OCI-M1 (cell line): ENCODE measurements at places on chromosomes 13 and 19.
A peak's percentile ranks its signal among the peaks of the same experiment; 100 is the strongest.

GRCh38 chr19:2032296-2032941, 16.9 kb upstream of the BTBD2 start:
- DNase-seq, result peak; percentile 16

DNA sequence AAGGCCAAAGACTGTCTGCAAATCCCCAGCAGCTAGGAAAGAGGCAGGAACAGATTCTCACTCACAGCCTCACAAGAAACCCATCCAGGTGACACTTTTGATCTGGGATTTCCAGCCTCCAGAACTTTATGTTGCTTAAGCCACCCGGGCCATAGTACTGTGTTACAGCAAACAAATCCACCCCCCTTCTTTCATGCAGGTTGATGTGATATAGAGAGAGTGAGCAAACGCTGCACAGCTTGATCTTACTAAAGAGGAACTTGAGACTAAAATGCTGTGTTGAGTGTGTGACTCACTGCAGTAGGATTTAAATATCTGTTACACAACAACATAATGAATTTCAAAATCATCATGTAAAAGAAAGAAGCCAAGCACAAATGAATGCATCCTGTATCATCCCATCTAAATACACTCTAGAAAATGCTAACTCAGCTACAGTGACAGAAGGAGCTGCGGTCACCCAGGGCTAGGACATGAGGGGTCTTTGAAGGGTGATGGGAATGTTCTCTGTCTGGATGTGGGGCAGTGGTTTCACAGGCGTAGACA, 32.2 kb downstream of the RCBTB2 start:
- peak; percentile 68 for DNase-seq

GRCh38 chr19:41335467-41335866, 18.3 kb downstream of the TGFB1 start:
- no peak for DNase-seq

- DNase-seq, result peak; percentile 8
Measured at GRCh38 chr13:59721926-59722910, 441.5 kb downstream of the DIAPH3 start.

GRCh38 chr13:77215543-77215942, 111.4 kb downstream of the MYCBP2 start:
- DNase-seq, result no peak

DNA sequence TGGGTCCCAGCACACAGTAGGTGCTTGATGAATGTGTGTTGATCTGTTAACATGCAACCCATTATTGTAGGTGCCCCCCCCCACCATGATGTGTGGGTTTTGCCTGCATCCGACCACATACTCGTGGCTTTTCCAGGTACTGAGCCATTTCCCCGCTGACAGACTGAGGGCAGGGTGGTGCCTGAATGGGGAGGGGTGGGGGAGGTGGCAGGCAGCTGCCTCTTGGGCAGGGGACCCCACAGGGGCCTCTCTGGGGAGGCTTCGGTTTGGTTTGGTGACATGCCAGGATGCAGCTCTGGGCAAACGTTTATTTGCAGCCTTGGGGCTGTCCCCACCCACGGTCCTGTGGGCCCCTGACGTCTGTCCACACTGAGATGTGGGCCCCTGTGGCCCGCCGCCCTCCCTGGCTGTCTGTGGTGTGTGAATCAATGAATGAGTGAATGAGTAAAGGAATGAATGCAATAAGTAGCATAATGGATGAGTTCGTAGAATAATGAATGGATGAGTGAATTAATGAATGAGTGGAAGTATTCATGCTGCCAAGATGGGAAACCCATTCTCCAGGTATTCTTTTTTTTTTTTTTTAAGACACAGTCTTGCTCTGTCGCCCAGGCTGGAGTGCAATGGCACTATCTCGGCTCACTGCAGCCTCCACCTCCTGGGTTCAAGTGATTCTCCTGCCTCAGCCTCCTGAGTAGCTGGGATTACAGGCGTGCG, 9.0 kb upstream of the JUND start:
- peak; percentile 87 for DNase-seq

DNA sequence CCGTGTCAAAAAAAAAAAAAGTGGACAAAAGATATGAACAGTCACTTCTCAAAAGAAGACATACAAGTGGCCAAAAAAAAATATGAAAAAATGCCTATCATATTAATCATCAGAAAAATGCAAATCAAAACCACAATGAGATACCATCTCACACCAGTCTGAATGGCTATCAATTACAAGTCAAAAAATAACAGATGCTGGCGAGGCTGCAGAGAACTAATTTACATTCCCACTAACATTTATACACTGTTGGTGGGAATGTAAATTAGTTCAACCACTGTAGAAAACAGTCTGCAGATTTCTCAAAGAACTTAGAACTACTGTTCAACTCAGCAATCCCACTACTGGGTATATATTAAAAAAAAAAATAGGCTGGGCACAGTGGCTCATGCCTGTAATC, 26.5 kb upstream of the FOXO1 start:
- DNase-seq, result no peak

DNA sequence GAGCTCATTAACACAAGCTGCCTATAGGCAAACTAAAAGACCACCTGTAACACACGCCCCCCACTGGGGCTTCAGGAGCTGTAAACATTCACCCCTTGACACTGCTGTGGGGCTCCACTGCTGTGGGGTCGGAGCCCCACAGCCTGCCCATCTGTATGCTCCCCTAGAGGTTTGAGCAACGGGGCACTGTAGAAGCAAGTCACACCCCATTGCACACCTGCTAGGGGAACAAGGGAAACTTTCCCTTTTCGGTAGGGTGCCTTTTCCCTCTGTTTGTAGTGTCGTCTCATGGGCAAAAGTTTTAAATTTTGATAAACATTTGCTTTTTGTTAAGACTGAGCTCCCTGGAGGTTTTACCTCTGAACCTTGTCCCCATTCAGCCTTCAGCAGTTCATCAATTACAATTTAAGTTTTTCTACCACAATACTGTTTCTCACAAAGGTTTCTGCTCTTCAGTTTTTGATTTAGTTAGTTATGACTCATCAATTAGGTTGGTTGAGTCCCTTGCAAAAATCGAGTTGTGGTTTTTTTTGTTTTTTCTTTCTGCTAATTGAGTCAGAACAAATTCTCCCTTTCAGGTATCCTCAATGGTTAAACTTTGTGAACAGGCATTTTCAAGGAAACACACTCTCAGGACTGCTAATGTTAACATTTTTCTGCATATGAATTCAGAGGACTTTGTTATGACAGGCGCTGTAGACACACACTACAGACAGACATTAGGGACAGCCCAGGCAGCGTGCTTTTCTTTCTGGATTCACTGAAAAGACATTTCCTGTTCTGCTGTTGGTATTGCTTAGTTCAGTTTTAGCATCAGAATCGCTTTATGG, 35.1 kb downstream of the ZNF433 start:
- no peak for DNase-seq

GRCh38 chr13:91242652-91243051, 104.8 kb upstream of the MIR17HG start:
- no peak for DNase-seq

DNA sequence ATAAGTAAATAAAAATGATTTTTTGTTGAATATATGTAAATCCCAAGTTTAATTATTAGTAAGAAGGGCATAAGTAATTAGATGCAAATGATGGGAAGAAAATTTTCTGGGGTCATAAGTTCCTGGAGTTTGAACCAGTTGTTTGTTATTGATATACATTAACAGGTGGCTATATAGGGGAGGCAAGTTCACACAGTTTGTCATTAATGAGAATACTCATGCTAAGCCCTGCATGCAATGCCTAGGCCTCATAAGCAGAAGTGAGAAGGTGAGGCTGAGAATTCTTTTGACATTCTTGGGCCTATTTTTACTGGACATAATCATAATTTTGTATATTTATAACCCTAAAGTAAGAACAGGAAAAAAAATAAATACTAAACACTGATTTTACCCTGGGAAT, 1210.7 kb upstream of the PCDH9 start:
- no peak for DNase-seq

DNA sequence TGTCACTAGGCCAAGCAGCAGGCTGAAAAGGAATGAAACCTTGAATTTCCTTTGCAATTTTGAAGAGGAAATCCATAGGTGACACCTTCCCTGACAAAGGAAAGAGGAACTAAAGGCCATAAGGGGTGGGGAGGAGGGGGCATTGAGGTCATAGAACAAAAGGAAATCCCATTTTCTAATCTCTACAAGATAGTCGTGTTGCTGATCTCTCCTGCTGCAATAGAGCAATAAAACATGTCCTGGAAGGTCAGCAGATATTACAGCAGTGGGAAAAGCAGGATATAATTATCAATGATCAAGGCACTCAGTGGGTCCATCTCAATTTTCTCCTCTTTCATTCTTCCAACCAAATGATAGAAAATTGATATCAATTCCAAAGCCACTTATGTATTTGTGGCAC, 20.3 kb upstream of the RAP2A start:
- DNase-seq, result peak; percentile 48

- peak; percentile 86 for DNase-seq
Measured at GRCh38 chr19:46954993-46955812, 64.4 kb upstream of the NPAS1 start.

DNA sequence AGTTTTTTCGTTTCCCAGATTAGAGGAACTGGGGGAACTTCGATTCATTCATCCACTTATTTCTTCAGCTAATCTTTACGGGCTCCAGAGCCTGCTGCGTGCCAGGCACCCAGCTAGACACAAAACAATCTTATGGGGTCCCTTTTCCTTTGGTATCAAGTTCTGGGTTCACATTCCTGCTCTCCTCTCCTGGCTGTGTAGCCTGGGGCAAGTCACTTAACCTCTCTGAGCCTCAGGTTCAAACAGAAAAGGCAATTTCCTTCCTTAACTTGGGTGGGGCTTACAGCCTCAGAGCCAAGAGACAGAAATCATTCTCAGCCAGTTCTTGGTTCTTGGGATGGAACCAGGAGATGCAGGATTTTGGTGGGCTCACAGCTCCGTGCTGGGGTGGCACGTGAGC, 5.9 kb downstream of the SHD start:
- DNase-seq, result no peak

- DNase-seq, result no peak
Measured at GRCh38 chr13:76884186-76884906, 1.9 kb downstream of the KCTD12 start.

DNA sequence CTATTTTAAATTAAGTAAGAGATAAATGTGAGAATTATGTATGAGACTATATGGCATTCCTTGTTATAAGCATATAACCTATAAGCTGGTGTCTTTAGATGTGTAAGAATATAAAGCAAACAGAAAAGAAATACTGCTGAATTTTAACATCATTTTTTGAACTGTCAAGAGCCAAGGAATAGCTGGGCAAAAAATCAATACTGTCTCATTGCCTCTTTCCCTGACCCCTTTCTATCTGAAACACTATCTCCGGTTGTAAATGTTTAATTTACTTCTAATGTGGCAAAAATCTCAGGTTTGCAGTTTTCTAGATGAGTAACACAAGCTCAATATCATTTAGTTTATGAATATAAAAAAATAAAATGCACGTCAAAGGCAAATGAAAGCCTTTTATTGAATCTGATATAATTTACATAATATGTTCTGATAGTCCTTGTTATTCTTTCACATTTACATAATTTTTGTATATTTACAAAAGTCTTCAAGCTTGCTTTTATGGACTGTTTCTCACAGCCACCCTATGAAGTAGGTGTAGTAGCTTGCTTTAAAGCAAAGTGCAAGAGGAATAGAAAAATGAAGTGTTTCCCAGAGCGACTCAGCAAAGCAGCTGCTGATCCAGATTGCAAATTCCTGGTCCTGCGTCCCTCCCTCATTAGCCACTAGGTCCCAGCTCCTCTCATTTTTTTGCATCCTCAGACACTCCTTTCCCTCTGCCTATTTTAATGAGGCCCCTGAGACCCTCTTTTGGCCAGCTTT, 188.2 kb upstream of the RFC3 start:
- no peak for DNase-seq

- no peak for DNase-seq
Measured at GRCh38 chr19:29510701-29511265, 15.0 kb upstream of the VSTM2B start.

DNA sequence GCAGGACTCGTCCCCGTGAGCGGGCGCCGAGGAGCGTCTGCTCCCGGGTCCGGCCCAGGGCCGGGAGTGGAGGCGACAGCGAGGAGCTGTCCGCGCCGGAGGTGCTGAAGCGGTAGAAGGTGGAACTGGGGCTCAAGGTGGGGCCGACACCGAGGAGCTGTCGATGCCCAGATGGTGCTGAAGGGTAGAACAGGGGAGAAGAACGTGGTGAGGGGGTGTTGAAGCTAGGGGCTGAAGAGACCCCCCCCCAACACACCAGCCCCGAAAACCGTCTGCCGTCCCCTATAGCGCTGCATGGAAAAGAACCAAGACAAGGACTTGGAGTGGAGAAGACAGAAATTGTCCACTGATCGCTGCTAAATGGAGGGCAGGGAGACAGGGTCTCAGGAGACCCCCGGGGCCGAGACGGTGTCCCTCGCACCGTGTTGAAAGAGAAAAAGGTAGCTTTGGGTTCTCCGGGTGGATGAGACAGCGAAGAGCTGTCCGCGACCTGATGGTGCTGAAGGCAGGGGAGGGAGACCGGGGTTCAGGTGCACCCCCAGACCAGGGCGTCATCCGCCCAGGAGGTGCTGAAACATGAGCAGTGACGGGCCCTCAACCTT, 7.1 kb upstream of the PDE4C start:
- peak; percentile 65 for DNase-seq

- DNase-seq, result no peak
Measured at GRCh38 chr19:47509973-47510372, 4.9 kb downstream of the NAPA start.

DNA sequence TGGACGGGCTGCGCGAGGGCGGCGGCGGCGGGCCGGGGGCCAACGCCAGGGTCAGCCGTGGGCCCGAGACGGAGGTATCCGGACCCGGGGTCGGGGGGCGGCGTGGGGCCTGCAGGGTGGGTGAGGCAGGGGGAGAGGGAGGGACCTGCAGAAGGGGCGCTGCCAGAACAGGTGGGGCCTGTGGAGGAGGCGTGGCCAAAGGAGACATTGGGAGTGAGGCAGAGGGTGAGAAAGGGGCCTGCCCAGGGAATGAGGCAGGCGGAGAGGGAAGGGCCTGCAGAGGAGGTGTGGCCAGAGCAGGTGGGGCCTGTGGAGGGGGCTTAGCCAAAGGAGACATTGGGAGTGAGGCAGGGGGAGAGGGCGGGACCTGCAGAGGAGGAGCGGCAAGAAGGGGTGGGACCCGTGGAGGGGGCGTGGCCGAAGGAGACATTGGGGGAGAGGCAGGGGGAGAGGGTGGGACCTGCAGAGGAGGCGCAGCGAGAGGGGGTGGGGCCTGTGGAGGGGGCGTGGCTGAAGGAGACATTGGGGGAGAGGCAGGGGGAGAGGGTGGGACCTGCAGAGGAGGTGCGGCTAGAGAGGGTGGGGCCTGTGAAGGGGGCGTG, 4.2 kb downstream of the PRR36 start:
- peak; percentile 98 for DNase-seq

- DNase-seq, result peak; percentile 89
Measured at GRCh38 chr13:80036845-80037504, 304.0 kb downstream of the SPRY2 start.

GRCh38 chr19:1521636-1522035, 2.2 kb upstream of the PLK5 start:
- DNase-seq, result no peak

GRCh38 chr19:38434549-38435051, 1.1 kb downstream of the RYR1 start:
- no peak for DNase-seq

GRCh38 chr19:1177322-1178114, 3.5 kb upstream of the SBNO2 start:
- no peak for DNase-seq
